OCI-LY7 (cell line): ENCODE measurements at places on chromosomes 13 and 19. TPM values are rescaled to one million over a fixed set of nuclear protein-coding genes. Genes with fewer than 3 reads are reported as not detected.

DNA sequence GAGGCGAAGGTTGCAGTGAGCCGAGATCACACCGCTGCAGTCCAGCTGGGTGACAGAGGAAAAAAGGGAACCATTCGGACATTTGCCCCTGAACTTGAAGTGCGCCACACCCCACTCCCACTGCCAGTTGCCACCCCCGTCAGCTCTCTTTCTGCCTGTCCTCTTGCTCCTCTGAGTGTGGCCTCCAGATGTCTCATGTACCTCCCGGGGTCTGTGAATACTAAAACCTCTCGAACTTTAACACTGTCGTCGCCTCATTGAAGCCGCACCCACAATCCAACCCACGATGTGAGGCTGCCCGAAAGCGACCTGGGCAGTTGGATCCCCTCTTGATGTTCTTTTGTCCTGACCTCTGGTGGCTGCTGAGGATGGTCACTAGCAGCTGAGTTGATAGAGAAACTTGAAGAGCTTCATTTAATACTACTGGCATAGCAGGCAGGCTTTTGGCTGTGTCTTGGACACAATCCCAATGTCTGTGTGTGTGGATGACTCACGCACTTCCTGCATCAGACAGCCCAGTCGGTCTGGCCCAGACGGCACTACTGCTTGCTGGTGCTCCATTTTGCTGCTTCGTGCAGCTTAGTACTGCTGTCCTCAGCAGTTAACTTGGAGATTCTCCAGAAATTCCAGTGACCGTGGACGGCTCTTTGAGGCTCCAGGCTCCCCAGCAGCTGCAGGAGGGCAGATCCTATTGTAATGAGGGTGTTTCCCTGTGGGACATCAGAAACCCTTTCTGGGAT is 4.2 kb downstream of the FPR3 start:
- no peak for DNase-seq

- no peak for DNase-seq
These were observed 9.7 kb upstream of the FUT2 start for GRCh38 chr19:48686088-48686487.

DNA sequence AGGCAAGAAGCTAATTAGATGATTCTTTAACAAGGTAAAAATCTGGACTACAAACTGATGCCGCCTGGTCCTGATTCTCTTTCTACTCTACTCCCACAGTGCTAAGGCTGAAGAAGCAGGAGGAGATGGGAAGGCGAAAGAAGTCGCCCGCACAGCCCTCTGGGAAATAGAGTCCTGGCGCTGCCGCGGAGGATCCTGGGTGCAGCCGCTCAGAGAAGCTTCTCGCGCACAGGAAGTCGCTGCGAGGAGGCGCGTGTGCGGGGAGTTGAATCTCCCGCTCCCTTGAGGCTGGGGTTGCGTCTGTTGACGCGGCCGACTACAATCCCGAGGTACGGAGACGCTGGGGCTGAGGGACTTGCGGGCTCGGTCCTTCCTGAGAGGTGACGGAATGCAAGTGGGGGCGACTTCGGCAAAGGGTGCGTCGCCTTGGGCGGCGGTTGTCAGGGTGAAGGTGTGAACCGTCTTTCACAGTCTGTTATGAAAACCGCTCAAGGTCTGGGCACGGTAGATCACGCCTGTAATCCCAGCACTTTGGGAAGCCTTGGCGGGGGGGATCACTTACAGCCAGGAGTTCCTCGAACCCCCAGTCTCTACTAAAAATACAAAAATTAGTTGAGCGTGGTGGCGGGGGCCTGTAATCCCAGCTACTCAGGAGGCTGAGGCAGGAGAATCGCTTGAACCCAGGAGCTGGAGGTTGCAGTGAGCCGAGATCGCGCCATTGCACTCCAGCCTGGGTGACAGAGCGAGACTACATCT is at the start of gene ZNF473:
Gene ZNF473 (plus strand): TSS at position 212 of the 756 bp plus-strand sequence. CDS start 5,078 bp downstream, outside the sequence.
- DNase-seq: peak; percentile 97

DNA sequence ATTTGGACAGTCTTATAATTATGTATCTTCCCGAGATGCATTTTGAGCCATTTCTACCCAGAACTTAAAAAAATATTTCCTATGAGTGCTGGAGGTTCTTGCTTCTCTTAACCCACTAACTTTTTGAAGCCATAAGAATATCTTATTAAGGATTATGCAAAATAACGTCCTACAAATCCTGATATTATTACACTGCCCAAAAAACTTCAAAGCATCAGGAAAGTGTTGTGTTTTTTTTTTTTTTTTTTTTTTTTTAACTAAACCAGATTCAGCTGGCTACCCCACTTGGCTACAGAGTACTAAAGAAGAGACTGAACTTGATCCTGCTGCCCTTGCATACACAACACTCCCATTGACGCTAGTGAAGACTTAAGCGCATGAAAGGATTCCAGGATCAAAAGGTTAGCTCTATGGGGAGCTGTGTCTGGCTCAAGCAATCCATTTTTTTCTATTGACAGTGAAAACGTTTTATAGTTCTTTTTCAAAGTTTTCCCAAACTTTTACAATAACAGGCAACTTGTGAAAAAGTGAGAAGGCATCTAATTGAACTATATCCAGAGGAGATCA is 141.4 kb downstream of the KCNRG start:
- no peak for DNase-seq

Gene ZNF439
- total RNA-seq: 33.8 and 45.5 TPM in 2 replicates

Gene NAXD
- 12.5 and 13.8 TPM in 2 replicates for total RNA-seq

Gene PRR12
- 32.8 and 40.0 TPM in 2 replicates for total RNA-seq

GRCh38 chr19:10690341-10690781 is 10.9 kb upstream of the QTRT1 start:
- no peak for DNase-seq

- no peak for DNase-seq
These were observed 32.4 kb downstream of the GPR42 start for GRCh38 chr19:35403116-35403760.

DNA sequence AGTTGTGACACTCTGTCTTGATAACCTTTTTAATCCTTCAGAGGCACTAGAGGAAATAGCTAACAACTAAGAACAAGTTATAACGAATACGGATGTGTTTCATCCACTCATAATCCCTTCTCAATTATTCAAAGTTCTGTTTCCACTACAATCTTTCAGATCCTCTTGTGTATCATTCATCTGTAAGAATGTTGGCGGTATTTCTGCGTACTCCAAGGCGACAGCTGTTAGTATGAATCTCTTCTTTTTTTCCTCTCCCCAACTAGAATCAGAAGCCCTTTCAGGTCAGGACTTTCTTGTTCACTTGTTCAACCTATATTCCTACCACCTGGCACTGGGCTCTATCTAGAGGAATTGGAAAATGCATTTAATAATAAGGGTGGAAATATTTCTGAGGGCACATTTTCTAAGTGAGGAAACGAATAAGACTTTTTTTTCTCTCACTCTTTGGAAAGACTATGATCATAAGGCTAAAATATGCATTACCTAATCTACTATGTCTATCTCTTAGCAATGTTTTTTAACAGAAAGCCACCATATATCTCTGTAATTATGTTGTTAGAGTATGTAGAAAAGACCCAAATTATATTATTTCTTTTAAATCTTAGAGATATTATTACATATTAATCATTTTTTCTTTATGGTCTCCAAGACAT is 492.9 kb downstream of the PCDH20 start:
- no peak for DNase-seq

Gene CYP4F12
- not detected in 2 replicates for total RNA-seq

Gene LAIR2
- total RNA-seq: not detected in 2 replicates

GRCh38 chr13:79867254-79867653 is 386.3 kb downstream of the NDFIP2 start:
- no peak for DNase-seq

GRCh38 chr19:4534836-4535658 is at the start of gene PLIN5:
PLIN5 (minus strand) TSS chr19:4535224; CDS start chr19:4534074, 1,150 bp downstream.
- peak; percentile 69 for DNase-seq

- DNase-seq: no peak
These were observed 26.1 kb downstream of the FGF9 start for GRCh38 chr13:21696865-21697448.

DNA sequence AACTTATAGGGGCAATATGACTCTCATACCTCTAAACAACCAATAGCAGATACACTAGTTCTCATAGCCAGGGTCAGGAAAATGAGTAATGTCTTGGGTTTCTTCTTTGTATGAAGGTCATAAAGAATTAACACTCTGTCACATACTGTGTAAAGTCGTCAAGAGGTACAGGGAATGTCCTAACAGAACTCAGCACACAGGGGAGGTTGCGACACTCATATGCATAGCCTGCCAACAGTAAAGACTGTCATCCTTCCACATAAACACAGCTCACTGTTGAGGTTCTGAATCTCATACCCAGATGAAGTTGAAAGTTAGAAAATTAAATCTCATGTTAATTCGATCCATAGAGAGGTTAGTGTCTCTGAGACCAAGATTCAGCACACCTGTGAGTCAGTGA is 34.2 kb upstream of the ZNF254 start:
- no peak for DNase-seq

- peak; percentile 48 for DNase-seq
These were observed 14.5 kb downstream of the PPFIA3 start for GRCh38 chr19:49133621-49134454.

Gene MCF2L
- 12.8 and 16.4 TPM in 2 replicates for total RNA-seq

Gene ARL11
- 20.5 and 22.6 TPM in 2 replicates for total RNA-seq

Gene KIR2DL3
- total RNA-seq: not detected in 2 replicates

Gene TCF3
- total RNA-seq: 811 and 878 TPM in 2 replicates

Gene LILRA2
- 5.0 and 5.5 TPM in 2 replicates for total RNA-seq

Gene ZNF208
- total RNA-seq: not detected in 2 replicates

DNA sequence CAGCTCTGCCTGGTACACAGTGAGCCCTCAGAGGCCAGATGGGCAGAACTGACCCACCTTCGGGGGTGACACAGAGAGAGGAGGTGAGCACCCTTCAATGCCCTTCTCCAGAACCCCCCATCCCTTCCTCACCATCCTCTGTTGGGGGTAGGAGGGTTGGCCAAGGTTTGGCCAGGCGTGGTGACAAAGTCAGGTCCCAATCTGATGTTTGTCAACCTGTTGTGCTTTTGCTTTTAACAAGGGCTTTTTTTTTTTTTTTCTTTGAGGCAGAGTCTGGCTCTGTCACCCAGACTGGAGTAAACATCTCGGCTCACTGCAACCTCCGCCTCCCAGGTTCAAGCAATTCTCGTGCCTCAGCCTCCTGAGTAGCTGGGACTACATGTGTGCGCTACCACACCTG is 7.3 kb downstream of the PTGIR start:
- DNase-seq: no peak

- peak; percentile 79 for DNase-seq
These were observed at the start of gene ZNF625 for GRCh38 chr19:12156223-12157058. ZNF625 (minus strand) TSS chr19:12156734; CDS start chr19:12156558, 176 bp downstream.

Gene TINCR
- total RNA-seq: 1.2 and 2.1 TPM in 2 replicates

- DNase-seq: no peak
These were observed 14.7 kb downstream of the KBTBD6 start for GRCh38 chr13:41117869-41118268.

Gene ODAD3
- 0.79 and 1.2 TPM in 2 replicates for total RNA-seq

GRCh38 chr19:13839130-13839937 is 37.6 kb upstream of the NANOS3 start:
- DNase-seq: peak; percentile 76

Gene TMEM161A
- total RNA-seq: 38.1 and 40.5 TPM in 2 replicates

GRCh38 chr13:110200276-110200870 is 106.6 kb downstream of the COL4A1 start:
- no peak for DNase-seq

DNA sequence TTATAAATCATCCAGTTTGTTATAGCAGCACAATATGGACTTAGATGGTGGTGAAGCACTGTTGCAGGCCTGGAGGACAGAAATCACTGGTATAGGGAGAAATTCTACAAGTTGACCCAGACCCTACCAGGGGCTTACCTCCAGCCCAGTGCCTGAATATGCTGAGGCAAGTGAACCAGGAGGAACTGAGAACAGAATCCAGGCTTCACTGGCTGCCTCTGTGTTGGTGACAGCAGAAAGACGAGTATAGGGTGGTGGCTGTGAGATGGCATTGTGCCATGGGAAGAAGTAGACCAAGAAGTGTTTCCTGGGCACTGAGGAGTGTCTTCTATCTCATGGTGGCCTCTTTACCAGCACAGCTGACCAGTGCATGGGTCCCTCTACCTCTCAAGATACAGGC is 15.9 kb upstream of the EID2 start:
- no peak for DNase-seq

Gene C1QTNF9
- total RNA-seq: not detected in 2 replicates

DNA sequence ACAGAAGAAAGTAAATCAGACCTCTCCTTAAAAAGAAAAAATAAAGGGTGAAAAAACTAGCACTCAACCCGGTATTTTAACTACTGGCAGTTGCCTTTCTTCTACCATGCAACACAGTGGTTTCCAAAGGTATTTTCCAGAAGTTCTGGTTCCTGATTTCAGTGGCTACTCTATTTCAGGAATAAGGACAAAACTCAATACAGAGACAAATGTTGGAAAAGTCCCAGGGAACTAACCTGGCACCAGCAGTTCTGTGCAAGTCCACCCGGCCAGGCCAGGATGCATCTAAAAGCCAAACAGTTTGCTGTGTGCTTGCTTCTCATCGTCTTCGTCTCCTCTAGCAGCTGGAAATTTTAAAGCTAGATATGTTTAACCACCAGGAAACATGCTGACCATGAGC is 52.5 kb downstream of the FOXO1 start:
- no peak for DNase-seq

Gene LRRC63
- not detected in 2 replicates for total RNA-seq

Gene LAIR1
- 3.9 and 4.3 TPM in 2 replicates for total RNA-seq

- no peak for DNase-seq
These were observed 727.4 kb upstream of the SLITRK1 start for GRCh38 chr13:84609716-84610115.

Gene ZSWIM9
- 10.5 and 12.0 TPM in 2 replicates for total RNA-seq
